ENCODE measurements at places on chromosomes 16 and 17.

DNA sequence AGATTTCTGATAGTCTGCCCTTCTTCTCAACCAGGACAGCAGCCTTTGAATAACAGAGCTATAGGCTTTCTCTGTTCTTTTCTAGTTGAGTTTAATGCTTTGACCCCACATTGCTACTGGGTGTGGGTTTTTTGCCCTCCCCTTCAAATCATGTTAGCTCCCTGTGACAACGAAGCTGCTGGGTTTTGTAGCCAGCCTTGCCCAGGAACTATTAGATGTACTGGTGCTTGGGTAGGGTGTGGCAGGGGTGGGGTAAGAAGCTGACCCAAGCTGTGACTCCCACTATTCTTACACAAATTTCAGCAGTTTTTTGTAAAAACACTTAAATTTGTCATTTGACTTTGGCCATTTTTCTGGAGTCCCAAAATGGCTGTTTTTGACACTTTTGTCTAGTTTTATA lies 69.7 kb downstream of the NLK start:
- DNase-seq: no peak

GRCh38 chr17:72238157-72238673 lies 117.4 kb downstream of the SOX9 start:
- DNase-seq: no peak

DNA sequence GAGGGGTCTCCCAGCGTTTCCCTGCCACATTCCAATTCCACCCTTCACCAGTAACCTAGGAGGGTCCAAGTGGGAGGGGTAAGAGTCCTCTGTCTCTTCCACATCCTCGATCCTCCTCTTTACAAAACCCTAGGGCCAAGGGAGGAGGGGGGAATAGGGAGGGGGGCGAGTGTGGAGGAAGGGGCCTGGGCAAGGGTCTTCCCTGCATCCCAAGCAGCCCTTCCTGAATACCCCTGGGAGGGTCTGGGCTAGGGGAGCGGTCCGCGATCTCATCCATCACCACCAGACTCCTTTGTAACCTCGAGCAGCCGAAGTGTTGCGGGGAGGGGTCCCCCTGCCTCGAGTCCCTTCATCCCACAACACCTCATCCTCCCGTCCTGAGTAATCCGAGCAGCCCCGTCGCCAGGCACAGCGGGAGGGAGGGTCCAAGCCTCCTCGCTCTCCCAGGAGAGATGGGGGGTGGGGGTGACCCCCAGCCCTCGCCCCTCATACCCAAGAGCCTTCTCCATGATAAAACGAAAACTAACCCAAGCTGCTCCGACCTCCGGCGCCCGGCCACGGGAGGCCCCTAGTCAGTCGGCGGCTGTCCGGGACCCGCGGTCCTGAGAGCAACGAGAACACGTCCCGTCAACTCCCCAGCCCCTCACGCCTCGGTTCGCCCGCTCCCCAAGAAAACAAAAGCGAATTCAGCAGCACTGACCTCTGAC lies 502 bp downstream of the SMPD3 start:
- DNase-seq: no peak

- DNase-seq: peak; percentile 35
Measured at GRCh38 chr16:80803339-80804055, 901 bp downstream of the CDYL2 start.

DNA sequence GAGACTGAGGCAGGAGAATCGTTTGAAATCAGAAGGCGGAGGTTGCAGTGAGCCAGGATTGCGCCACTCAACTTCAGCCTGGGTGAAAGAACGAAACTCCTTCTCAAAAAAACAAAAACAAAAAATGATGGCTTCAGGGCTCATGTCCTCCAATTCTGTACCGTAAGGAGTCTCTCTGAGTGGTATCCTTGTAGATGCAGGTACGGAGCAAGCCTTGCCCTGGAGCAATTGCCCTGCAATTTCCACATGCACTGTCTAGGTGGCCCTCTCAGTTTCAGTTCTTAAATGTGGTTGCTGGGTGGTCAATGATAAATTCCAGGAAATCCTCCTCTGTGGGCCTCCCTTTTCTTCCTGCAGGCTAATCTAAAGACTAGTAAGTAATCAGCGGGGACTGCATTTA lies 10.6 kb downstream of the TMEM238L start:
- DNase-seq: no peak

GRCh38 chr17:72575542-72576233 lies 454.9 kb downstream of the SOX9 start:
- DNase-seq: no peak

DNA sequence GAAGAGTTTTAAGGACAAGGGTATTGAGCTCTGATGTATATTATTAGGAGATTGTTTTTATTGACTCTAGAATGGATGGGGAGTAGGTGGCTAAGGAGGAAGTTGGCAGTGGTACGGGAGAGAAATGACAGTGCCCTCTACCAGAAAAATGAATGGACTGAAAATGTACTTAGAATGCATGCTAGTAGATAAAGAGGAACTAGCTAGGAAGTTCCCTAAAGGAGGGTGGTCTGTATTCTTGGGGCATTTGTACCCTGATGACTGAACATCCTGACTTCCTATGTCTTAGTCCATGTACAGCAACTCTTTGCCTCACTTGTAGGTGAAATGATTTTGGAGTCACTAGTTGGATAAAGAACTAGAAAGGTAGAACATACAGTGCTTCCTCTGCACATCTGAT lies 581.5 kb upstream of the RBFOX1 start:
- no peak for DNase-seq

DNA sequence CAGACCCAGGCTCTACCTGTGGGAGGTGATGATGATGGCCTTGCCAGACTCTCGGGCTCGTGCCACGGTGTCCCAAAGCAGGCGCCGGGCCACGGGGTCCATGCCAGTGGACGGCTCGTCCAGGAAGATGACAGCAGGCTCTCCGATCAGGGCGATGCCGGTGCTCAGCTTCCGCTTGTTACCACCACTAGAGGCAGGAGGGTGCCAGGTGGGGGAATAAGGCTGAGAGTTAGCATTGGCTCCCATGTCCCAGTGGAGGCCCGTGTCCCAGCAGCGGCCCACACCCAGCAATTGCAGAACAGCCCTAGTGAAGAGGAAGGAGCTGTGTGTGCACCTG lies 10.3 kb upstream of the RNPS1 start:
- DNase-seq: no peak

- no peak for DNase-seq
Measured at GRCh38 chr16:59905131-59905530, 1171.0 kb upstream of the GOT2 start.

DNA sequence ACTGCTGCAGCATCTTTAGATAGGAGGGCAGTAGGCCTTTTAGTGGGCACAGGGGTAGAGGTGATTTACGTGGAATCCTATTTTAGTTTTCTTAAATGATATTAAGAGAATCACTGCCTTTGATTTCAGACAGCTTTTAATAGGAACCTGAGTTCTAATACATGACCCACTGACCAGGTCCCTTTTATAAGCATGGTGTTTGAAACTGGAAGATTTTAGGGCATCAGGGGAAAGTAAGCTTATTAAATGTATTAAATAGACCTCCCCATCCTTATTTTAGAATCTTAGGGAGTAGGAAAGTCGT lies 2.0 kb downstream of the MSL1 start:
- DNase-seq: no peak
